ENCODE measurements at places on chromosomes 5 and 9.

DNA sequence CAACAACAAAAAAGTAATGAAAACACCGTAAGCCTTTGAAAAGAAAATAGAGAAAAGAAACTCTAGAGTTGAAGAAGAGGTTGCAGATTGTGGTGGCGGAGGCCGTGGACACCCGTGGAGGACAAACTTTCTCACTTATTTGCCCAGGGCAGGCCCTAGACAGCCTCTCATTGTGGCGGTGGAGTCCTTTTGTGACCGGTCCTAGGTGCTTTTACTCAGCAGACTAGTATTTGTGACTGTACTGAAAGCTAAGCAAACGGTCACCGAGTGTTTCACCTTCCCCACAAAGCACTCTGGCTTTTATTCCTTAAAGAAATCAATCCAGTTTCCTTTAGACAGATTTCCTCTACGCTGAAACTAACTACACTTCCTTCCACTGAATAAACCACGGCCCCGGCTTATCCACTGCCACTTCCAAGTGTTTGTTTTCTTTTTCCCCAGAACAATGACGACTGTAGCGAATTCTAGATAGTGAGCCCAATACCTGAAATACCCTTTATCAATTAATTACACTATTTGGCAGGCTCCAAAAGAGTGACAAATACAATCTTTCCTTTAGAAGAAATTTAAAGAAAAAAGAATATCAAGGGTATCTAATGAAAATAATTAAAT, 210.2 kb upstream of the TARS1 start:
- no peak for DNase-seq

- DNase-seq, result no peak
Observed at GRCh38 chr5:172670444-172670843, 29.4 kb downstream of the NEURL1B start.

DNA sequence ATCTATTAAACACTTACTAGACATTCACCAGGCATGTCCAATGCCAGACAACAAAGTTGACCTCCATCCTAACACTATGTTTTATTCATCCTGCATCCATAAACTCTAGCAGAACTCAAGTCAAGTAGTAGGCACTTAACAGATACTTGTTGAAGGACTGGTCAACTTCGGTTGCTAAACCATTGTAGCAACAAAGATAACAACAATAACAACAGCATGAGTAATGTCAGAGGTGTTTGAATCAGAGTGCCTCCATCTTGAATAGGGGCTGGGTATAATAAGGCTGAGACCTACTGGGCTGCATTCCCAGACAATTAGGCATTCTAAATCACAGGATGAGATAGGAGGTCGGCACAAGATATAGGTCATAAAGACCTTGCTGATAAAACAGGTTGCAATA, 180.5 kb upstream of the ZNF462 start:
- no peak for DNase-seq

DNA sequence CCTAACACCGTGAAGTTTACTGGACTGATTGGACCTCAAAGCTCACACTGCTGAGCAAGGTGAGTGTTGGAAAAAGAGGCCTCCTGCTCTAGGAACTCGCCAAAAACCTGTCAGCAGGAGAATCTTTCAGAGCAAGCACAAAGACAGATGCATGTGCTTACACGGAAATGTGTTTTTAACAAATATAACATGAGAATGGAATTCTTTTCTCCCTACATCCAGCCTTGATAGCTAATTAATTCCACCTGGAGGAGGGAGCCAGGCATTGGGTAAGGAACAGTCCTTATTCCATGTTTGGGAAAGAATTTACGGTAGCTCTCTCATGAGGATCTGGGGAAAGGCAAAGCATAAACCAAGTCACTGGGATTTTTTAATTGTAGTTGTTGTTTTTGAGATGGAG, 98.8 kb downstream of the KLF4 start:
- no peak for DNase-seq

GRCh38 chr9:18668944-18669343, 195.0 kb downstream of the ADAMTSL1 start:
- no peak for DNase-seq

DNA sequence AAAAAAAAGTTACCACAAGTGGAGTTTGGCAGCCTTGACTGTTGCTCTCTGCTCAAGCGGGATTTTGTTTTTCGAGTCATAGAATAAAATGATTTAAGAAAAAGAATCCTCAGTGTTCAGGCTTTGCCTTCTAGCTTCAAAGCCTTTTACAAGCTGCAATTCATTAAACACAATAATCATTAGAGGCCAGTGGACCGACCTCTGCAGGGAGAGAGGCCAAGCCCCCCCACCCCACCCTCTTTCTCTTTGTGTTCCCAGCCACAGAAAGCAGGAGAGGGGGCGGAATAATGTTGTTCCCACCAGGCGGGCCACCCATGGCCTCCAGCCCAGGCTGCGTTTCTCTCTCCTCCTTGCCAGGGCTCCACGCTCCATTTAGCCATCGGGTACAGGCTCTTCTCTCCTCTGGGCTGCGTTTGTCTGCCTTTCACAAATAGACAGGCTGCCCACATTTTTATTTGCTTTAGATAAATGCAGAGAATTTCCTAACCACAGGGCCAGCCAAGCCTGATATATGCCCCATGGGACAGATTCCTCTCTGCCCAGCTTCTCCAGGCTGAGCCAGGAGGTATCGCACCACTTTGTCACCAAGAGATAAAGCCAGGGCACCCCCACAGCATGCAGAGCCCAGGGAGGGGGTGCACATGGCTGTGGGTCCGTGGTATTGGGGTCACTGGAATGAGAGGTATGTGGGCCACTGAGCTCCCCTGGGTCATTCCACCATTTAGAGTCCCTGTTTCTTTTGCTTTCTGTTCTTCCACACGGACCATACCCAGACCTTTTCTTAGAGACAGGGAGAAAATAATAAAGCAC, 318.8 kb downstream of the PIK3R1 start:
- no peak for DNase-seq

- DNase-seq, result no peak
Observed at GRCh38 chr9:115423646-115424045, 305.7 kb upstream of the TNC start.

GRCh38 chr9:130344366-130344765, 78.8 kb downstream of the HMCN2 start:
- no peak for DNase-seq

DNA sequence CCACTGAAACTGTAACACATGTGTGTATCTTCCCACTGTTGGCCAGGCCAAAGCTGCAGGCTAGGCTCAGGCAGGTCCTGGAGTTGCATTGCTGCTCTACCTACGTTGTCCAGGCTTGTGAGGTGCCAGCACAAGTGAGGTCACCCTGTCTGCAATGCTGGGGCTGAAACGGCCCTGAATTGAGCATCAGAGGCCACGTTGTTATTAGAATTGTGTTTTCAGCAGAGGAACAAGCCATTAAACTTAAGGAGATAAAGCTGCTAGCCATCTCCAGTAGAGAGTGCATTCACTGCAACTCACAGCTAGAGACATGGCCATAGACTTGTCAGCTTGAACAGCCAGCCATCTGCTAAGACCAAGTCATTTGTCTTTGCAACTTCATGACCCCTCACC, 191.8 kb downstream of the SEMA6A start:
- DNase-seq, result no peak

- DNase-seq, result no peak
Observed at GRCh38 chr5:179251276-179251969, 93.8 kb downstream of the ADAMTS2 start.

- no peak for DNase-seq
Observed at GRCh38 chr9:122988920-122989621, 44.4 kb upstream of the GPR21 start.

DNA sequence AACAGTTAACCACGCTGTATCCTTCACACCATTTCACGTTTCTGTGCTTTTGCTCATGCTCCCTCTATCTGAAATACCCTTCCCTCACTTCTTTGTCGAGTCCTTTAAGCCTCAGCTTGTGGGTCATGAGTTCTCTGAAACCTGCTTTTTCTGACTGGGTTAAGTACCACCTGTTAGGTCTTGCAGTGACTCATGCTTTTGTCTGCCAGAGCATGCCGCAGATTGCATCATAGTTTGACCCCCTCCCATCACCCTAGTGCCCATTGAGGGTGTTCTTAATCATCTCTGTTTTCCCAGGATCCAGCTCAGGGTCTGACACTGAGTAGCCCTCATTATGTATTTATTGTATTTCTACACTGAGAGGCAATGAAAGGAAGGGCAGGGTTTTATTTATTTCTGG, 190.2 kb downstream of the ASTN2 start:
- DNase-seq, result no peak

DNA sequence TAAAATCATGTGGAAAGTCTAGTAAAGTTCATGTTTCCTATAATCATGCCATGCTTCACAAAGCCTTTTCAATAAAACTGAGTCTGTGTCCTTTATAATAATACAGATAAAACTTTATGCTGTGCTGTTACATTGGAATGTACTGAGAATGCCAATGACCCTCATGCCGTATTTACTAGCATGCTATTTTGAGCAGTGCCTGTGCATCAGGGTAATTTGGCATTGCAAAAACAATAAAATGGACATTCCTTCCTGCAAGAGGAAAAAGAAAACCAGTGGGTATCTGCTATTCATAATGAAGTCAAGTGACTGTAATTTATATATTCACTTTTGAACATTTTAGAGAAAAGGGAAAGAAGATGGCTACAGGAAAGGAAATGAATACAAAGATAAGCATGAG, 159.0 kb downstream of the PBX3 start:
- no peak for DNase-seq

GRCh38 chr5:14211818-14212803, 69.0 kb downstream of the TRIO start:
- no peak for DNase-seq

- no peak for DNase-seq
Observed at GRCh38 chr5:170053896-170054295, 51.8 kb upstream of the FOXI1 start.

GRCh38 chr5:104915226-104915625, 1352.6 kb upstream of the NUDT12 start:
- no peak for DNase-seq

GRCh38 chr9:136093346-136093986, 1.6 kb downstream of the NACC2 start:
- no peak for DNase-seq

- DNase-seq, result no peak
Observed at GRCh38 chr5:169549453-169550100, 34.0 kb upstream of the SPDL1 start.

GRCh38 chr9:95147452-95148207, 169.9 kb downstream of the FANCC start:
- no peak for DNase-seq

DNA sequence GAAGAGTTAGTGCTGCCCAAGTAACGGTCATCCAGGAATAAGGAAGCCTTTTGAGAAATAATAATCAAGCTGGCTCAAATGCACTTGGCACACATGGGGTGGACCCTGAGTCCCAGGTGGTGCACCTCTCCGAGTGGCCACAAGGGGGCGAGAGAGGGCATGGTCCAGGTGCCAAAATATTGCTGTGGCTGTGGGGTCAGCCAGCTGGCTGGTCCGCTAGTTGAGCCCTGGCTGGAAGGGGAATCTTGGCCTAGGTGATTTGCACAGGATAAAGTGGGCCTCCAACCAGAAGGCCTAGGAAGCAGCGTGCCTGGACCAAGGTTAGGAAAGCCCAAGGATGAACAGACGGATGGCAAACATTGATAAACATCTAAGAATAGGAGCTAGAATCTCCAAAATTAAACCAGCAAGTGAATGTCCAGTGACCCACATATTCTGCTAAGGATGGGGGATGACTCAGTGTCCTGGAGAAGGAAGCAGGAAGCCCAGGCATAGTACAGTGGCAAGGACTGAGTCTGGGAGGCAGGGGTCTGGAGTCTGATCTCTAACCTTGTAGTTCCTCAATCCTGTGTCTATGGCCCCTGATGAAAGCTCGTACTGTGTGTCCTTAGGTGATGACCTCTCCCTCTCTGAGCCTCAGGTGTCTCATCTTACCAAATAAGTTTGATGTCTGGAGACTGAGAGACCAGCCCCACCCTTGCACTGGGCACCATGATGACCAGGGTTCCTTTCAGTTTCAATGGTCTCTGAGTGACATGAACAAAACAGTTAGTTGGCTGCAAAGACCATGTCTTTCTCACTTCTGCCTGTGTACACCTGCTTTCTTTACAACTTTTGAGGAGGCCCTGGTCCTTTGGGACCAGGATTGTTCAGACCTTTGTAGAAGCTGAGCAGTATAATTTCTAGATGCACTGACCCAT, 19.2 kb upstream of the SHB start:
- DNase-seq, result no peak

DNA sequence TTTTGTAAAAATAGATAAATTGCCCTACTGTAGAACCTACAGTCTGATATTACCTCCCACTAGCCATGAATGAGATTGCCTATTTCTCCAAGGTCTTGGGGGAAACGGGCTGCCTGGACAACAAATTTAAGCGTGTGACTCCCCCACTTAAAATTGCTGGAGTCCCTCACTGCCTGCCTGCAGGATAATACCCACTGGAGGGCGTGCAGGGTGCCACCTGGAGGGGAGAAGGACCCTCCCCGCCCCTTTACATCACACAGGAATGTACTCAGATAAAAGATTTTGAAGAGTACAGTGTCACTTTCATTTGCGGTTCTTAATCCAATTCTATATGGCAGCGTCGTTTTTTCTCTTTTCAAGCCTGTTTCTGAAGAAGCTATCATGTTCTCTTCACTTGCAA, 6.2 kb upstream of the TRIM7 start:
- no peak for DNase-seq

GRCh38 chr5:2747363-2748162, 3.9 kb downstream of the IRX2 start:
- no peak for DNase-seq

- DNase-seq, result no peak
Observed at GRCh38 chr5:116847960-116848359, 273.3 kb upstream of the SEMA6A start.

DNA sequence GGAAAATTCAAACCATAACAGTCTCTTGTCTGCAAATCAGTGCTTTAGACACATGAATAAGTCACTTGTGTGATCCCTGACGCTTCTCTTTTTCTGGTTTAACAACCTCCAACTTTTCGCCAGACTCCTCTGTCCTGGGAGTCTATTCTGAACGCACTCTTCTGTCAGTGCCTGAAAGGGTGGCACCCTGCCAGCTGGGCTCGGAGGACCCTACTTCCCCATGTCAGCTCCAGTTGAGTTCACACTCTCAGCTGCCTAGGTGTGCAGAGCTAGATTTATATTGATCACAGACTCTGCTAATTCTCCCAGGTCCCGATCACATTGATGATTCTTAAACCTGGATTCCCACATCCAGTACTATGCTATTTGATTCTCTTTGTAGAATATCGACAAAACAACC, 649.1 kb downstream of the BNC2 start:
- DNase-seq, result no peak

DNA sequence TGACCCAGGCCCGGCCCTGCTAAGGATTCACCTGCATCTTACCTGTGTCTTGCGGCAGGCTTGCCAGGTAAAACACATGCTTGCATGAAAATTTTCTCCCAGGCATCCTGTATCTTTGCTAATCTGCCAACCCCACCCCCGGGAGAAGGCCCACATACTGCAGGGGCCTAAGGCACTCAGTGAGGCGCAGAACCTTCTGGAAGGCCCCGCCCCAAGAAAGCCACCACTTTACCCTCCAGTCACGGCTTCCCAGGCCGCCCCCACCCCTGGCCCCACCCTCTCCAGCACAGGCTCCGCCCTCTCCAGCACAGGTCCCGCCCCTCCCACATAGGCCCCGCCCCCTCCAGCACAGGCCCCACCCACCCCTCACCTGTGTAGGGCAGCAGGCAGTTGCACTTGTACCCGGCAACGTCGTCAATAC, 29.8 kb upstream of the SEC16A start:
- no peak for DNase-seq
